ENCODE measurements at places on chromosomes 4 and X. TPM values are rescaled to one million over a fixed set of nuclear protein-coding genes. Genes with fewer than 3 reads are reported as not detected.

GEMIN8 gene
- total RNA-seq: 19.2 TPM

EMCN gene
- 5.2 TPM for total RNA-seq

FRAS1 gene
- total RNA-seq: 28.4 TPM

NSG1 gene
- total RNA-seq: 223 TPM

ARHGEF6 gene
- 17.1 TPM for total RNA-seq

SHROOM4 gene
- total RNA-seq: 3.7 TPM

MCF2 gene
- total RNA-seq: 7.5 TPM

HTN1 gene
- not detected for total RNA-seq
